Stomach (tissue), 19 donors: ENCODE measurements at places on chromosomes 2 and 18. TPM values are rescaled to one million over a fixed set of nuclear protein-coding genes. Genes with fewer than 3 reads are reported as not detected.

The ANAPC1 gene
- 200 TPM for total RNA-seq

The CD8B2 gene
- total RNA-seq, result not detected

The HMSD gene
- not detected for total RNA-seq

The MYO7B gene
- 155 TPM for total RNA-seq

The TRPM8 gene
- total RNA-seq, result not detected

The HTRA2 gene
- total RNA-seq, result 11.2 TPM

The C1QL2 gene
- not detected for total RNA-seq

The COLEC12 gene
- 37.5 TPM for total RNA-seq

The CRIM1 gene
- 110 TPM for total RNA-seq

The GBX2 gene
- not detected for total RNA-seq

The GPR45 gene
- total RNA-seq, result not detected

The CCDC74A gene
- 3.7 TPM for total RNA-seq

The ZSWIM2 gene
- total RNA-seq, result not detected

The HOXD1 gene
- total RNA-seq, result not detected

The PLCD4 gene
- 2.5 TPM for total RNA-seq

The STAM2 gene
- 32.6 TPM for total RNA-seq

The RUFY4 gene
- not detected for total RNA-seq

The MC2R gene
- not detected for total RNA-seq

The TUBA4B gene
- total RNA-seq, result not detected

The MAIP1 gene
- 25.5 TPM for total RNA-seq

The TEKT4 gene
- not detected for total RNA-seq

The HOXD13 gene
- not detected for total RNA-seq

The MYCN gene
- 5.3 TPM for total RNA-seq

The KLHL41 gene
- total RNA-seq, result not detected

The TMEM37 gene
- 15.9 TPM for total RNA-seq

The HNMT gene
- 11.2 TPM for total RNA-seq

The ALPP gene
- not detected for total RNA-seq

The DSG1 gene
- total RNA-seq, result not detected

The APOB gene
- 5.8 TPM for total RNA-seq

The IL1R2 gene
- total RNA-seq, result 2.3 TPM

The CHRNG gene
- not detected for total RNA-seq

The PAX8 gene
- 6.5 TPM for total RNA-seq

The RMC1 gene
- total RNA-seq, result 0.87 TPM

The TRIM43 gene
- total RNA-seq, result not detected

The YES1 gene
- 147 TPM for total RNA-seq

The CERKL gene
- 1.3 TPM for total RNA-seq

The SERPINB3 gene
- not detected for total RNA-seq

The CENPA gene
- not detected for total RNA-seq

The TMEFF2 gene
- not detected for total RNA-seq

The TRABD2A gene
- total RNA-seq, result 109 TPM

The IL1F10 gene
- not detected for total RNA-seq

The CNTNAP5 gene
- not detected for total RNA-seq

The KCNE4 gene
- 4.0 TPM for total RNA-seq

The TMEM163 gene
- total RNA-seq, result 16.7 TPM

The LINC00305 gene
- not detected for total RNA-seq

The TMEM169 gene
- total RNA-seq, result not detected
